NCI-H1417 (cell line): ENCODE measurements at places on chromosomes 11 and 22.

- DNase-seq = no peak
Measured at GRCh38 chr22:42065438-42066125, 5.0 kb downstream of the NAGA start.

GRCh38 chr11:122983438-122984185, 2.0 kb upstream of the BSX start:
- no peak for DNase-seq

DNA sequence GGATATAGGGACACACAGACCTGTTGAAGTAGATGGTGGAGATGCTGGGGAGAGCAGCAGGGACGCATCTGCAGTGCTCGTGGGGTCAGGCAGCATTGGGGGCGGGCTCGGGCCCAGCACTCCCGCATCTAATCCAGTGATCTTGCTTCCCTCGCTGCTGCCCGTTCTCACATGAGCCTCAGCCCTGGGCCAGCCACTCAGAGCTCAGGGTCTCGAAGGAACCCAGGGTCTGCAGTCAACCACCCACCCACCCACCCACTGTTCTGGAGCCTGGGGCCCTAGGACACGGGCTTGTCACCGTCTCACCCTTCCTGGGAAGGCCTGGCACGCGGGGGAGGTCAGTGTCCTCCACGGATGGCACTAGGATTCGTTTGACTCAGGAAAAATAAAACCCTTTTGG, 406.0 kb downstream of the TBC1D22A start:
- no peak for DNase-seq

DNA sequence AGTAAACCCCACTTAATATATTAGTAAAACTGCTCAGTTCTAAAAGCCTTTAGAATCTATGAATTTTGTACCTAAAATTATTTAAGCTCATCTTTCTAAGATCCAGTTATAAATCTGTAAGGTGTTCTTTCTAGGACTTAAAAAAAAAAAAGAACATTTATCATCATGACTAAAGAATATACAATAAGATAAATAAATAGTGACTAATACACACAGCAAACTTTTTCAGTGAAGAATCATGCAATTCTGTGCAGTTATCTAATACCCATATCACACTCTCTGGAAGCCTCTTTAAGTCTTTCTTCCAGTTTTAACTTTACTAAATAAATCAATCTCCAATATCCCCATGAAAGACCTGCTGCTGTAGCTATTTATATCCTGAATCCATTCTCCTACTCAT, 59.8 kb downstream of the CEP57 start:
- no peak for DNase-seq

DNA sequence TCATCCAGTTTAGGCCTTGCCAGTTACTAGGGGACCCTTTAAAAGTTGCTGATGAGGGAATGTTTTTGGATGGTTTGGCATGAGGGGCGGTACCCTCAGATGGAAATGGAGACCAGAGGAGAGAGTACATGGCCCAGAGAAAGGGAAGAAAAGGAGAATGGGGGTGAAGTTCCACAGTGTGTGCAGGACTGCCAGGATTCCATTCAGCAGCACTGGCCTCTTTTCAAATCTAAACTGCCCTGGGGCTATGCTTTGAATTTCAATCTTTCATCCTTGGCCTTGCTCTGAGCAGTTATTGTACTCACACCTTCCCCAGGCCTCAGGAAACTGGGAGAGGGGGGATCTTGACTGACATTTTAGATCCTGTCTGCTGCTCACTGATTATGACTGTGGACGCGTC, 3.0 kb downstream of the SLC3A2 start:
- DNase-seq = no peak

DNA sequence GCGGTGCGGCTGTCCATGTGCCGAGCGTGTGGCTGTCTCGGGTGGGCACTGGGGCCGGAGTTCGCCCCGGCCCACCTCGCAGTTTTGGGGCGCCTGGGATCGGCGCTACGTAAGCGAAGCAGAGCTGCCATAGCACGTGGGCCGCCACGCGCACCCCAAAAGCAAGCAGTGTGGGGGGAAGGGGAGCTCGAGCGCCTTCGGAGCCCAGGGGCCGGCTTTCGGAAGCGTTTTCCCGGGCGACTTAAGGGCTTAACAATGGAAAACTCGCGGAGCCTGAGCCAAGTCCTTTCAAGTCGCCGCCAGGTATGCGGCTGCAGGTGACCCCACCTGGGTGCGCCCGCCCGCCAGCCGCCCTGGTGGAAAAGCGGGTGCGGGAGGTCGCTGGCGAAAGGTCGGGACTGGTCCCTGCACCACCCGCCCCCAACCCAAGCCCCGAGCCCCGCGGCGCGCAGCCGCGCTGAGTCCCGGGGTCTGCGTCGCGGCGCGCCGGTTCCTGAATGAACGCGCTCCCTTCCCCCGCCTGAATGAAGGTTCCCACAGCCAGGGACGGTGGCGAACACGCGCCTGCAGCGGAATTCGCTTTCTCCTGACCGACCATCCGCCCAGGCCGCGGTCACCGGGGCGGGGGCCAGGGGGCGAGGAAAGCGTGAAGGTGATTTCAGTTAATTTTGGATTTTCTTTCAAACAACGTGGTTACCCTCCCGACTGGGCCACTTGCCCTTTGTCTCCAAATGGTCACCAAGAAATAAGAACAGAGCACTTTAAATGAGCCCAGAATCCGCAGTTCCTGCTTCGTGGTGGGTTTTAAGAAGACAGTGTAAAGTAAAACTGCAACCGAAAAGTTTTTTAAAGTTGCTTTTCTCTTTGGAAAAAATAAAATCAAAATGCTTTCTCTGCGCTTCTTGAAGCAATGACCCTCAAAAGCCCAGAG, 2.8 kb upstream of the CCND1 start:
- no peak for DNase-seq

GRCh38 chr11:123054301-123055065, 7.5 kb downstream of the HSPA8 start:
- DNase-seq = peak; percentile 91

DNA sequence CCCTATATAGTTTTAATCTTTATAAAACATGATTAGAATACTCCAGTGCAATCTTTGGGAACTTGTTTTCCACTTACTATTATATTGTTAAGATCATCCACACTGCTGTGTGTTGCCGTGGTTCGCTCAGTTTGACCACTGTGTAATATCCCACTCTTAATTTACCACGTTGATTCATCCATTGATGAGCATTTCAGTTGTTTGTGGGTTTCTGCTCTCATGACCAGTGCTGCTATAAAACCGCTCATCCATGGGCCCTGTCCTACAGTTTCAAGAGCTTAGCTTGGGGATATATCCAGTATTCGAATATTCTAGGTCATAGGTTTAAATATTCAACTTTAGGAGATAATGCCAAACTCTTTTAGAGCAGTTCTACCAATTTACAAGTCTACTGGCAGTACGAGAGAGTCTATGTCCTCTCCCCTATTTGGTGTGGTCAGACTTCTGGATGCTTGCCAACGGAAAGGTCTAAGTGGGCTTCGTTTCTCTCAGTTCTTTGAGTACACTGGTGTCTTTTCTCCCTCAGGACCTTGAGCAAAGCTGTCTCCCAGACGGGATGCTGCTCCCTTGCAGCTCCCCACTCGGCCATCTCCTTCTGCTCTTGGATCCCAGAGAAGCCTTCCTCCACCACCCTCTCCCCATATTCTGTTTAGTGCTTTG, 94.9 kb upstream of the ALX4 start:
- DNase-seq = no peak

DNA sequence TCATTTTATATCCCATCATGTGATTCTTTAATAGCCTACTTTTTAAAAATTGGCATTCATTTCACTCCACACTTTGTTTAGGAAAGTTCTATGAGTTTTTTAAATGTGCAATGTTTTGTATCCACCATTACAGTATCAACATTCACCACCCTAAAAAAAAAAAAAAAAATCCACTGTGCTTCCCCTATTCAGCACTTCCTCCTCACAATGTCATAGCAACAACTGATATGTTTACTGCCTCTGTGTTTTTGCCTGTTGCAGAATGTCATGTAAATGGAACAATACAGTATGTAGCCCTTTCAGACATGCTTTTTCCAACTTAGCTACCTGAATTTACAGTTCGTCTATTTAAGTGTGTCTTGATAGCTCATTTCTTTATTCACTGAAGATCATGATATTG, 754.2 kb downstream of the FAM181B start:
- DNase-seq = no peak

GRCh38 chr11:121328967-121329679, 36.6 kb downstream of the SC5D start:
- no peak for DNase-seq

DNA sequence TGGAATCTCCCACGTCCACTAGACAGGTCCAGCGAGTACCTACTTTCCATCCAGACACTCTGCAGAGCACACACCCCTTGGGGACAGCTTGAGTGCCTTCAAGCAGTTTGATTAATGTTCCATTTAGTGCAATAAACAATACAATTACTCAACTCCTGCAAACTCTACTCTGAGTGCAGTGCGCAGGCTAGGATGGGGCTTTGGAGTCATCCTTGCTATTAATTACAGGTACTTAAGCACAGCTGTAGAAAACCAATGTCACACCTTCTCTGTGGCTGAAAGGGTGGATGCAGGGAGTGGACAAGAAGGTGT, 82.6 kb downstream of the MN1 start:
- DNase-seq = no peak
